ENCODE measurements at places on chromosomes 13 and 19. TPM values are rescaled to one million over a fixed set of nuclear protein-coding genes. Genes with fewer than 3 reads are reported as not detected.

GRCh38 chr13:108322206-108322824 is 52.8 kb downstream of the TNFSF13B start:
- no peaks in the 10 kb centered on the region for H3K27me3 ChIP-seq
- no peaks in the 10 kb centered on the region for H3K36me3 ChIP-seq
- H3K4me1 ChIP-seq, result no peaks in the 10 kb centered on the region
- no peak overlapping the region for H3K27ac ChIP-seq
- no peak overlapping the region for H3K4me3 ChIP-seq
- DNase-seq, result peak; percentile 36

DNA sequence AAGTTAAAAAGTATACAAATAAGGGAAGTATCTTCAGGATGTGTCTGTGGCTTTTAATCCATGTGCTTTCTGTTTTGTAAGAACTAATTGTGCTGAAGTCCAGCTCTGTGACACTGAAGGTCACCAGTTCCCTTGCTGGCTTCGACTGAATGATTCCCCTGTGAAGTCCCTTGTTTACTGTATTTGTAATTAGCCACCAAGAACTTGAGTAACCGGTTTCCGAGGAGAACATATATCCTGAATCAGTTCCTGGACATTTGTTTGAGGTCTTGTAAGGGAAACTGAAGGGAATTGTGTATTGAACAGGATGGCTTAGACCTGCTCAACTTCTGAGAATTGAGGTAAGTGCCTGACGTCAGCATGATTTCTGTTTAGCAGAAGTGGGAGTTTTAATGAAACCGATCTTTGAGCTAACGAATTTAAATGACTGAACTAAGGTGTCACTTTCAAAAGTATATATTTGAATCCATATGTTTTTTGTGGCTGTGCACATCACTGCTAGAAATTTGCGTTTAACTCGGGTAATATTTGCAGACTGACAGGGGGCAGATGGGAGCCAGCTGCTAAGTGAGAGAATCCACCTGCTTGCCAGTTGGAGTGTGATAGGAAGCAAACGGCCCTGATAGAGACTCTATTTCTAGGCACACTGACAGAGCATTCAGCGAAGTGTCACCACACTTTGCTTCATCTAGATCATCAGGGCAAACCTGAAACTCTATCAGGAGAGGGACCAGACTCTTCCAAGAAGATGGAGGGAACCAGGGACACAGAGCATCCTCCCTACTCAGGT is 530.0 kb downstream of the RFC3 start:
- H3K27ac ChIP-seq, result no peak overlapping the region
- H3K36me3 ChIP-seq, result no peaks in the 10 kb centered on the region
- 0 out of 2 replicates have a peak, but pooled peaks cover 4% of the 10 kb centered on the region for H3K4me1 ChIP-seq
- no peak for DNase-seq

OR4F17 gene
- polyA plus RNA-seq, result not detected

DNA sequence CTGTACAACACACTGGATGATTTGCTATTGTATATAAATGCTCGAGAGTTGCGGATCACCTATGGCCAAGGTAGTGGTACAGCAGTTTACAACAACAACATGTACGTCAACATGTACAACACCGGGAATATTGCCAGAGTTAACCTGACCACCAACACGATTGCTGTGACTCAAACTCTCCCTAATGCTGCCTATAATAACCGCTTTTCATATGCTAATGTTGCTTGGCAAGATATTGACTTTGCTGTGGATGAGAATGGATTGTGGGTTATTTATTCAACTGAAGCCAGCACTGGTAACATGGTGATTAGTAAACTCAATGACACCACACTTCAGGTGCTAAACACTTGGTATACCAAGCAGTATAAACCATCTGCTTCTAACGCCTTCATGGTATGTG is 21.5 kb downstream of the OLFM4 start:
- no peak for DNase-seq
- no peaks in the 10 kb centered on the region for H3K36me3 ChIP-seq
- H3K27ac ChIP-seq, result no peak overlapping the region
- H3K4me1 ChIP-seq, result no peaks in the 10 kb centered on the region
- no peaks in the 10 kb centered on the region for H3K27me3 ChIP-seq
- H3K4me3 ChIP-seq, result no peak overlapping the region

GRCh38 chr19:35534803-35535480 is 1.7 kb downstream of the GAPDHS start:
- H3K4me1 ChIP-seq, result no peaks in the 10 kb centered on the region
- H3K4me3 ChIP-seq, result no peak overlapping the region
- H3K27ac ChIP-seq, result no peak overlapping the region
- H3K27me3 ChIP-seq, result peaks cover 59% of the 10 kb centered on the region
- H3K36me3 ChIP-seq, result no peaks in the 10 kb centered on the region
- no peak for DNase-seq

Measured in SK-N-SH (cell line).